Colonic mucosa (tissue), 4 donors: ENCODE measurements at places on chromosomes 1 and 21.

- no peak for DNase-seq
These were observed 257.1 kb upstream of the CSF3R start for GRCh38 chr1:36739703-36740289.

GRCh38 chr21:34790834-34791233 lies 122.0 kb downstream of the CLIC6 start:
- no peak for DNase-seq

GRCh38 chr1:160045653-160046052 lies 13.9 kb upstream of the PIGM start:
- no peak for DNase-seq

- no peak for DNase-seq
These were observed 497.0 kb upstream of the USP24 start for GRCh38 chr1:55712148-55712547.

GRCh38 chr1:77406661-77407060 lies 124.8 kb downstream of the AK5 start:
- DNase-seq, result no peak

DNA sequence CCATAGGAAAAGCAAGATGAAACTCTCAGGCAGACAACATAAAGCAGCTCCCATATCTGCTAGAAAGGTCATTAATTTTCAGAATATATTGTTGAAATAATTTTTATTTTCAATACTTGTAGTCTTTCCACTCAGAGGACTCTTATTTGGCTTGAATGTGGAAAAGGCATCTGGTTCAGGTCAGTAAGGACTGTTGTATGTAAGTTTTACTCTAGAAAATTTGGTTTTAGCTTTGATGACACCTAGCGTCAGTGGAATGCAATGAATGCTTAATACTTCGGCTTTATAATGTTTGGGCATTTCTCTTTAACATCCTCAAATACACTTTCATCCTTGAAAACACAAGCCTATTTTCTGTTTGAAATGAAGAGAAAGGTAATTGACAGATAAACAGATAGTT lies 63.3 kb downstream of the LRRC40 start:
- DNase-seq, result no peak

DNA sequence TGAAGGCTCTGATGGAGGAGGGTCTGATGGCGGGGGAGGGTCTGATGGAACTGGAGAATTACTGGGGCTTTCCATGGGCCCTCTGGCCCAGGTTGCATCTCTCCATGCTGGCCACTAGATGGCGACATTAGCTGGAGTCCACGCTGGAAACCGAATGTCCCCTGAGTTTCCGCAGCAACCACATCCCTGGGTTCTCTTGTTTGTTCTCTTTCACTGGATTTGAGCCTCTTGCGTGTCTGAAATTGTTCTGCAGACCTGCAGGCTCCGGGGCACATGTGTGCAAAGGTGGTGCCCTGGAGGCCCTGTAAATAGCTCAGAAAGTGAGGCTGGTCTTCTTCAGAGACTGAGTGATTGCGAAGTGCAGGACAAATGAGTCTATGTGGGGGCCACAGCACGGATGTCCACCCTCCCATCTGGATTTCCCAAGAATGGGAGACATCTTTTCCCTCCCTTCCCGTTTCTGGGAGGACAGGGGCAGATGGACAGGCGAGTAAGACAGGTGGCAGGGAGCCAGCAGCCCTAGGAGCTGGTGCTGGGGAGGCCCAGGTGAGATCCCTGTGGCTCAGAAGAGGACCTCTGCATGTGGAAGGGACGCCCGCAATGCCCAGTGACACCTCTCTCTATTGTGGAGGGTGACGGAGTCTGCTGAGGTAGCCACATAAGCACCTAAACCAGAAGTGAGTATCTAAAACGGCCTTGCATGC lies 73.2 kb upstream of the ABCG1 start:
- peak; percentile 65 for DNase-seq

GRCh38 chr1:44609412-44609767 lies 64.9 kb downstream of the TMEM53 start:
- DNase-seq, result peak; percentile 56

DNA sequence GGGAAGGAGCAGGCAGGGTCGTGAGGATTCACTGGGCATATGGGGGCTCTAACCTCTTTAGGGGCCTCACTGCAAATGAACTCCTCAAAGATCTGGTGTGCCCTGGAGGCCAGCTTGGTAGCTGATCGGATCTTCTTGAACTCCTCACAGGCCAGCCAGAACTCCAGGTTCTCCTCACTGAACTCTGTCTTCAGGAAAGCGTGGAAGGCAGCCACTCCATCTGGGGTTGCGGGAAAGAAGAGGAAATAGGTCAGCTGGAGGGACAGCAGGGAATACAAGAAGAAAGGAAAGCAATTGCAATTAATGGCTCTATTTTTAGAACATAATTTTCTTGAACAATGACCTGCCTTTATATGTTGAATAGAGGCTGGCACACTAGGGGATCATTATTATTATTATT lies 2.3 kb downstream of the RGS16 start:
- no peak for DNase-seq

GRCh38 chr1:217526636-217527035 lies 104.3 kb downstream of the GPATCH2 start:
- no peak for DNase-seq

GRCh38 chr1:48560577-48560976 lies 88.6 kb upstream of the SPATA6 start:
- DNase-seq, result no peak

GRCh38 chr1:79109445-79109844 lies 102.9 kb upstream of the ADGRL4 start:
- DNase-seq, result no peak

DNA sequence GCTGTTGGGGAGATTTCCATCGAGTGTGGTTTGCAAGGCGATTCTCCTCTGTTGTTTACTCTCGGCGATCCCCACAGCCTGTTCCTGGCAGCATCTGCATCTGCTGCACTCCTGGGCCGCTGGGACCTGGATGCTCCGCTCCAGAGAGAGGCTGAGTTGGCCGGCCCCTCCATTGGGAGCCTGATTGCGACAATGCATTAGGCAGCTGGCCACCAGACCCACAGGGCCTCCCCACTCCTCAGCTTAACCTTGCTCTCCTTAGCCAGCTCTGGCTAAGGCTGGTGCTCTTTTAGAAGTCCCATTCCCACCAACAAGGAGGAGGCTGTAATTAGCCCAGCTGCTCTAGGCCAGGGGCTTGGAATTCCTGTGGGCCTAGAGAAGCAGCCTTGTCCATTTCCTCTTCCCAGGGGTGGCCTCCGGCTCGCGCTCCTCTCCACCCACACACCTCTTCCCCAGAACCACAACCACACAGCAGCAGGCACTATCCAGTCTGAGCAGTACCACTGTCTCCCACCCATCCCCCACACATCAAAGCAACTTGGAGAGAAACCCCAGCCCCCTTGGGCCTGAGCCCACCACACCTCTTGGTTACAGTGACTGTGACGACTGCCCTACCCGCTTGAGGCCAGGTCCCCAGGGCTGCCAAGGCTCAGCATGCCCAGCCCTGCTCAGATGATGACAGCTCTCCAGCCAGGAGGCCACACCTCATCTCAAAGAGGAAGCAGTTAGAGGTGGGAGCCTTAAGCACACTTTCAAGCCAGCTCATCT lies 193.8 kb upstream of the EDN2 start:
- DNase-seq, result no peak

DNA sequence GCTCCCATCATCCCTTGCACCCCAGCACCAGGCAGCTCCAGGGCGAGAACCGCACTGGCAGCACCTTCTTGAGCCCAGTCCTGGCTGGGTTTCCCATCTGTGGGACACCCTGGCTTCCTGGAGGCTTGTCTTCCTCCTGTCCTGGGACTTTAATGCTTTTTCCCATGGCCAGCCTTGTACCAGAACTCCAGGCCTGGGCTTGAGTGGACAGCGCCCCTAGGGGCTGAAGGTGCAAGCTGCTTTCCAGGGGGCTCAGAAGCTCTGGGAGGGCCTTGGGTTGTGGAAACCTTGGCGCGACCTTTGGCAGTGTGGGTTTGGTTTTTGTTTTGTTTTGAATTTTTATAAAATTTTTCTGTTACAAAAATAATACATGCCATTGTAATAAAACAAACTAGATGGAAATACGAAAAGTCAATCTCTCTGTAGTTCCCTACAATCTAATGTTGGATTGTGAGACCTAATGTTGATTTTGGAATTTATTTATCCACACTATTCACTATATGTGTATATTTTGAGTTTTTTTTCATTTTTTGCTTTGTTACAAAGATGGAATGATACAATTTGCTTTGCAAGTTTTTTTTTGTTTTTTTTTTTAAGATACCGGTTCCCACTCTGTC lies 33.8 kb upstream of the RPL11 start:
- peak; percentile 53 for DNase-seq

- no peak for DNase-seq
These were observed 31.9 kb upstream of the RGS21 start for GRCh38 chr1:192284927-192285326.

DNA sequence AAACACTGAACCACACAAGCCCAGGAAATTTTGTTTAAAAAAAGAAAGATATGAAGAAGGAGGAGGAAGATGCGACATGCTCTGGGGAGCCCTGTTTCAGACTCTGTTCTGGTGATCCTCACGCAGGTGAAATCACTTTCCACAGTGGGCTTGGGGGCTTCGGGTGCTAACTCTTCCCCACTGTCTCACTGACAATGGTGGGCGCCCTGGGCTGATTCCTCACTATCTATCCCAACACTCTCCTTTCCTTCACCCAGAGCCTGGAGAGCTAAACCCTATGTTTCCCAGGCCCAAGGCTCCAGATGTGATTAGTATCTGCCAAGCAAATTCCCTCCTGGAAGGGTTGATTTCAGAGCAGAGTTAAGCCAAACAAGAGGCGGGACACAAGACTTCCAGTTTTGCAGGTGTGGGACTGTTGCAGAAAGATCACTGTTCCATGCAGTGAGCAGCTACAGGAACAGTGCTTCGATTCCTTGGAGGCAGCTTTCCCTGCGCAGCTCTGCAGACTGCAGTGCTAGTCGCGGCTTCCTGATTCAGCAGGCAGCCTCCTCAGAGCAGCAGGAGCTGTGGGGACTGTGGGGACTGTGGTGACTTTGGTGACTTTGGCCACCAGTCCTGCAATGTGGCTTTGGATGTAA lies 168.3 kb downstream of the RHOU start:
- DNase-seq, result no peak

DNA sequence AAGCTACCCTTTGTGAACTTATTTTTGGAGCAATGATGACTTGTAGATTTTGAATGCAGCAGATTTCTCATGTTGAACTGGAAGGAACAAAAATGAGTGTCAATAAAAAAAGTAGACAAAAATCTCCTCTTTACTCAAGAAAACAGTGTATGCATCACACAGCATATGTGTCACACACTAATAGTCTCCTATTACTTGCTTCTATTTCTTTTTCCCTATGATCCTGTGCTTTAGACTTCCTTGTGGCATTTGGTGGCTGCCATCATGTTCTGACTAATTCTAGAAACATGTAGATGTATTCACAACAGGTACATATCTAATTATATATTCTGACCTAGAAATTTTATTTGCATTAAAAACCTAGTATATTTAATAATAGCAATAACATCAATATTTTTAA lies 14.3 kb downstream of the RC3H1 start:
- no peak for DNase-seq

DNA sequence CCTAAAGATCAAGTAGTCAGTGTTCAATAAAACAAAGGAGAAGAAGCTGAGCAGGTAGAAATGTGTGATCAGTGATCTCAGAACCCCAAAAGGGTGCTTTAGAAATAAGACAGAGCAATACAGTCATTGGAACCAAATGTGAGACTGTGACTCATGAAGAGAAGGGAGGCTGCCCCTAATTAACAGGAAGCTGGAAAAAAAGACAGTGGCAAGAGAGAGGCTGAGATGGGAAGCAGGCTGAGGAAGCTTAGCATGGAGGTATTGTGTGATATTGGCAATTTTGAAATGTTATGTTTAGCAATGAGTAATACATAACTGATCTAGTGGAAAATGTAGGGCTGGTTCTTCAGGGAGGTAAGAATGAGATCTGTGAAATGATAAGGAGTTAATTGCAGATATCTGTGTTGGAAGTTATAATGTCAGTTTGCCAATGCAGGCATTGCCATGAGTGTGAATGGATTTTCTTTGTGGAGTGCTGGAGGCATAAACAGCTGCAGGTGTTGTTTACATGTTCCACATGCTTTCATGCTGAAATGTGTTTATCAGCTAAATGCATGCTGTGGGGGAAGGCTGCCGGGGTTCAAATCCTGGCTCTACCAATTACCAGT lies 90.6 kb upstream of the CACNA1E start:
- DNase-seq, result no peak

DNA sequence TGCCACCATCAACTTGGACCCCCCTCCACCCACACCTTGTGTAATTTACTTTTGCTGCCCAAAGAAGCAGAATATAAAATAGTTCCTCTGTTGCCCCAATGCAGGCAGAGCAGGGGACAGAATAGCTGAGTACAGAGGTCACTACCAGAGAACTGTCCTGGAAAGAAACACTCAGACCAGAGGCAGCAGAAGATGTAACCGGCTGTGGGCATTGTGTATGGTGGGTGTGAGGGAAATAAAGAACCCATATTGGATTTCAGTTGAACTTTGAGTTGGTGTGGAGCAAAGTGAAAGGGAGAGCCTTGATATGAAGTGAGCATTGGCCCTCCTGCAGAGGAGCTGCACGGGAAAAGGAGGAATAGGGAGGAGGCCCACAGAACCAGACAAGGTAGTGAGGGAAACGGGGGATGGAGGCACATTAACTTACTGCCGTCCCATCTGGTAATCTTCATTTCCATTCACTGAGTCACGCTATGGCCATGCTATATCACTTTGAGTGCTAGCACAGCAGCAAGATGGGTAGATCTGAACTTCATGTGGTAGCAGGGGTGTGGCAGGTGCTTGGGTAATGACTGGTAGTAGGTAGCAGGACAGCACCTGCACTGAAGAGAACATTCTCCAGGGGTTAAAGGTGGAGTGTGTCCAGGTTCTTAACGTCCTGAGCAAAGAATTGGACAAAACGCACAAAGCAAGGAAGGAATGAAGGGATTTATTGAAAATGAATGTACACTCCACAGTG lies 56.3 kb upstream of the FBXO28 start:
- no peak for DNase-seq

GRCh38 chr1:195608883-195609282 lies 999.4 kb downstream of the KCNT2 start:
- DNase-seq, result no peak

GRCh38 chr21:35198982-35199732 lies 150.1 kb upstream of the RUNX1 start:
- DNase-seq, result no peak
